Fibroblast of the aortic adventitia (primary cell): ENCODE measurements at places on chromosomes 5 and 9.

DNA sequence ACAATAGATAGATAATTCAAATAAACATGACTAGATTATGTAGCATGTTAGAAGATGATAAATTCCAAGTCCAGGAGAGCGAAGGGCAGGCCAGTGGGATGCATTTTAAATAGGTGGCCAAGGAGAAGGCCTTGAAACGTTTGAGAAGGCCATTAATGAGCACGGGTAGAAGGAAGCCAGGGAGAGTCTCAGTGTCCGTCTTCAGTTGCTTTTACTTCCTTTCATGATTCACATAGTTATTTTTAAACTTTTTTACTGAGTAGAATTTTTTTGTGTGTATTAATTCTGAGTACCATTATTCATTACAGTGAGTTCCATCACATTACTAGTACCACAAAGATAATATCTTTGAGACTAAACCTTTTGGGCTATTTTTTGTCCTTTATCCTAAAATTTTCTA lies 259.2 kb downstream of the ARRDC3 start:
- DNase-seq, result peak; percentile 27

DNA sequence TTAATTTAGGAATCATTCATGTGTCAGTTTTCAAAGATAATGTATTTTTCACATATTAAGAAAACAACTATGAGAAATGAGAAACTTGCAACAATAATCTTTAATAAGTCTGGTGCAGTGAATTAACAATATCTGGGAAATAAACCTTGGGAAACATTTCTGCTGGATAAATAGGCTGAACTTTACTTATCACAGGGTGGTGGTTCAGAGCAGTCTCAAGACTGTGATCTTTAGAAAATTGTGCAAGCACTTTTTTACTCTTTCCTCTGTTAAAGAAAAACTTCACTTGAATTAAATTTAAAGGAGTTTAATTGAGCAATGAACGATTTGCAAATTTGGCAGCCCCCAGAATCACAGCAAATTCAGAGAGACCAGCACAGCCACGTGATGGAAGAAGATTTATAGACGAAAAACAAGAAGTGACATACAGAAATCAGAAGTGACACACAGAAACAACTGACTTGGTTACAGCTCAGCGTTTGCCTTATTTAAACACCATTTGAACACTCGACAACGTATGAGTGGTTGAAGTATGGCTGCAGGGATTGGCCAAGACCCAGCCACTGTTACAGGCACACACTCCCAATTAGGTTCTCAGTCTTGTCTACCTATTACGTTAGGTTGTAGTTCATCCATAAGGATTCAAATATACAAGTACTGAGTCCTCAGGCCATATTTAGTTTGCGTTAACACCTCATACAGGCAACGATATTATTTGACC lies 631.9 kb downstream of the SLCO4C1 start:
- no peak for DNase-seq

GRCh38 chr5:44388321-44389089 lies 715 bp downstream of the FGF10 start:
- peak; percentile 3 for DNase-seq

DNA sequence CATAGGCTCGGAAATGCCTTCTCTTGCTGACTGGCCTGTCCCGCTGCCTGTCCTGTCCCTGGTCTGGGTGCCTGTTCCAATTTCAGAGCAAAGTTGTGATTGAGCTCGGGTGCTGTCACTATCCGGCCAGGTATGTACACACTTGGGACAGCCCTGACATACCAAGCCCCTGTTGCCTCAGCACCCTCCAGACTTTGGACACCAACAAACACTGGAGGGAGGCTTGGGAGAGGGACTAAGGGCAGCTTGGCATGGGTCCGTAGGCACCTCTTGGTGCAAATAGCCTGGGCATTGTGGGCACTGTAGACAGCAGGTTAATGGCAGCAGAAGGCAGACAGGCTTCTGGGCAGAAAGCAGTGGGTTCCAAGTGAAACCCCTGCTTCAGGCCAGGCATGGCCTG lies 86.3 kb upstream of the SEMA6A start:
- no peak for DNase-seq

DNA sequence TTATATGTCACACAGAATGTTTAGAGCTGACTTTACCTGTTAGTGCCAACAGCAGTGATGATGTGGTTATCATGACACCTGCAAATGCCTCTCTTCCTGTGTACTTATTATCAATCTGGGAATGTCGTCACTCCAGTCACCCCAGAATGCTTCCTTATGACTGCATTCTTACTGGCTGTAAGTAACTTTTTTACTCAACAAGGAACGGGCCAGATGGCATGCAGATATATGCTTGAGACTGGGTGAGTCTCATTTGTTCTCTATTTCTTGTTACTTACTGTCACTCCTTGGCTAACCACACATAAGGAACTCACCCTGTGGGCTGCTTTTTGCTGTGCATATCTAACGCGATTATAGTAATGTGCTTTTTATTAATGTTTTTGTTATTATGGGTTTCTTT lies 385.5 kb upstream of the MEF2C start:
- DNase-seq, result no peak

DNA sequence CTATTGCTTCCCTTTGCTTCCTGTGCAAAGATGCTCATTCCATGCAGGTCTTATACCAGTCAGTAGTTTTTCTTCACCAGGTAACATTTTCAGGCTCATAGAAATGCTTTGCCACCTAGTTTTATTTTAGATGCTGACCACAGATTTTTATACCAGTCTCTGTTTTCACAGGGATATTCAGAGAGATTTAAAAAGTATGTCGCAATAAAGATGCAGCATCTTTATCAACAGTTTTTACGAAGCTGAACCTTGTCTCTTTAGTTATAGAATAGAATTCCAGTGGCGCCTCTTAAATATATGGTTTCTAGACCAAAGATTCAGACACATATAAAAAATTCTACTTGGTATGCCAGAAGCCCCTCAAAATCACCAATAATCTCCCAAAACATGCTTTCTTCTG lies 155.7 kb upstream of the PCSK5 start:
- DNase-seq, result no peak

GRCh38 chr9:129509533-129509928 lies 111.4 kb downstream of the C9orf50 start:
- peak; percentile 89 for DNase-seq

DNA sequence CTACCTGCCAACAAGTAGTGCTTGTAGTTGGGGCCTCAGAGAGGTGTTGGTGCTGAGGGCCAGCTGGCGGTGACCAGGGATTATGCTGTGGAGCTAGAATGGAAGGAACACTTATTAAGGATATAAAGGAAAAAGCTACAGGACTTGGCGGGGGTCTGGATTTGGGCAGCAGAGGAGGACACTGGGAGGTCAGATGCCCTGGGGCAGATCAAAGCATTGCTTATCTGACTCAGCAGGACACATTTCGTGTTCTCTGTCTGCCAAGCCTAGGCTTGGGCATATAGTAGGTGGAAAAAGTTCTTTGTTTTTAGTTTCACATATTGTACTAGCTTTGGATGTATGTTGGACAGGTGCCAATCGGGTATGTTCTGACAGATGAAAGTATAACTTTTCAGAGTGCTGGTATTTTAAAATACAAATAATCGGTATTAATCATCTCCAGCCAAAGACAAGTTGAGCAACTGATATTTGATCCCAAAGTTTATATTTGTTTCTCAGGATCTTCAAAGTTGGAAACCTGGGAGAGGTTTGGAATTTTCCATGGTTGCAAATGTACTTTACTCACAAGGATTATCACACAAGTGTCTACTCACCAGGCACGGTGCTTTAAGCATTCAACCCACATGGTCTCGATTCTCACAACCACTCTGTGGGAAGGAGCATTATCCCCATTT lies 69.4 kb downstream of the IQGAP2 start:
- no peak for DNase-seq

GRCh38 chr5:163706053-163706771 lies 200.8 kb downstream of the MAT2B start:
- DNase-seq, result peak; percentile 71

GRCh38 chr5:104146652-104147051 lies 584.1 kb upstream of the NUDT12 start:
- no peak for DNase-seq

DNA sequence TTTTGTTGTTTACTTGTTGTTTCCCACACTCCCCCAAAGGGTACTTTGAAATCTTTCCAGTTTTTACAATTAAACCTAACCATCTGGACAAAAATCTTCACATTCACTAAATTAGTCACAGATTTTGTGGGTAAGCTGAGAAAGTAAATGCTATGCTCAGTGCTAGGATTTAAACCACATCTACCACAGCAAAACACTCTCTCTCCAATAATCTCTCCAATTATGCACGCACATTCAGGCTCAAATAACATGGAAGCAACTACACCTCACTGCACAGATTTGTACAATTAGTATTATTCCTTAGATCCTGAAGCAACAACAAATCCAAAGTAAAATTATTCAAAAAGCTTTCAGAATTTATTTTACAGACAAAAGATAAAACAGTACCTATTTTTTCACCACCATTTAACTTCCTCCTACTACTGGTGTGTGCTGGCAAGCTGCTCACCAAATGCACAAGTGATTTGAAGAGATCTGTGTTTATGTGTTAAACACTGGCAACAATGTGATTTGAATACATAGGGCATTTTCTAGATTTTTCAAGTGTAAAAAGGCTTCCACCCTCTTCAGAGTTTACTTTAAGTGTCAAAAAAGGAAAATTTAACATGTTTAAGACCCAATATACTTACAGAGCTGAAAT lies 16.6 kb downstream of the ZNF608 start:
- DNase-seq, result no peak

- peak; percentile 70 for DNase-seq
These were observed 232.4 kb downstream of the ESM1 start for GRCh38 chr5:54753034-54753433.

DNA sequence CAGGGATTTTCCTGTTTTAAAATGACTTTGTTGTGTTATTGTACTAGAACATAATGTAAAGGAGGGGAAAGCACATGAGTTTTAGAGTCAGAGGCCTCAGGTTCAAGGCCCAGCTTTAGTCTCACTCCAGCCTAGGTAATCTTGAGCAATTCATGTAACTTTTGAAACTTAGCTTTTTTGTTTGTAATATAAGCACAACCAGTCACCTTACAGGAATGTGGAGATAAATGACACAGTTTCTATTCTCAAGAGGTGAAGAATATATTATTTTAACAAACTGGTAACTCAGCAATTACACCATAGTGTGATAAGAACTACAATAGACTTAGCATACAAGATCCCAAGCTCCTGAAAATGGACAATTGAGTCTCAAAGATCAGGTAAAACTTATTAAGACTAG lies 51.2 kb downstream of the ADAMTS19 start:
- no peak for DNase-seq

DNA sequence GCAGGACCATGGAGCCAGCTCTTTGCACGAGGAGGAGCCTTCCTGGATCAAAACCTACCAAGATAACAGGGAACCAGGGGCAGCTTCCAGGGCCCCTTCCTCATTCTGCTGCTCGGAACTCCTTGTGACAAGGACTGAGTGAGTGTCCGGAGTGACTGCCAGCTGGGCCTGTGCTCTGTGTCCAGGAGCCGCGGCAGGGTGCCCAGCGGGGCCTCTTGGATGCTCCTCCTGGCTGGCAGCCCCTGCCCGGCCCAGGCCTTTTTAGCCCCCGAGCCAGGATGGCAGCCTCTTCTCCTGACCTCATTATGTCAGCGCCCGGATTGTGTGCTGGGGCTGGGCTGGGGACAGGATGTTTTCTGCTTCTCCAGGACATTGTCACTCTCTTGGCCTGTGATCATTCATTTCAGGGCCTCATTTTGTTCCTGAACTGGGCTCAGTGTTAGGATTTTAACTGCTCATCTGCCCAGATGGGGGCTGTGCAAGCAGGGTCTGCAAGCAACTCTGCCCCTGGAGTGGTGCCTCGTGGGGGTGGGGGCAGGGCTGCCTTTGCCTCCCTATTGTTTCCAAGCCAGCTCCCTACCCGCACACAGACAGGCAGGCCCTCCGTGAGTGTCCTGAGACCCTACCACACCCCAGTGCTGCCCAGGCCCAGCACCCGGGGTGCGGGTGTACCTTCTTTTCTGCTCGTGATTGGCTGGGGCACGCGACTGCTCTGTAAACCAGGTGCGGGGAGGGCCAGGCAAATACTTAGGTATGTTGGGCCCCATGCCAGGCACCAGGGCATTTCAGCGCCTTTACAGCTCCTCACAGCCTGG lies 161.6 kb downstream of the COL23A1 start:
- no peak for DNase-seq

GRCh38 chr5:142390334-142390733 lies 65.5 kb upstream of the SPRY4 start:
- peak; percentile 17 for DNase-seq

GRCh38 chr9:72674961-72675360 lies 153.6 kb downstream of the TMC1 start:
- peak; percentile 13 for DNase-seq

- DNase-seq, result no peak
These were observed 68.6 kb upstream of the IL17B start for GRCh38 chr5:149447373-149448367.

GRCh38 chr5:154352960-154353548 lies 92.7 kb upstream of the SAP30L start:
- DNase-seq, result no peak

GRCh38 chr5:143896966-143897365 lies 85.0 kb downstream of the HMHB1 start:
- peak; percentile 62 for DNase-seq

DNA sequence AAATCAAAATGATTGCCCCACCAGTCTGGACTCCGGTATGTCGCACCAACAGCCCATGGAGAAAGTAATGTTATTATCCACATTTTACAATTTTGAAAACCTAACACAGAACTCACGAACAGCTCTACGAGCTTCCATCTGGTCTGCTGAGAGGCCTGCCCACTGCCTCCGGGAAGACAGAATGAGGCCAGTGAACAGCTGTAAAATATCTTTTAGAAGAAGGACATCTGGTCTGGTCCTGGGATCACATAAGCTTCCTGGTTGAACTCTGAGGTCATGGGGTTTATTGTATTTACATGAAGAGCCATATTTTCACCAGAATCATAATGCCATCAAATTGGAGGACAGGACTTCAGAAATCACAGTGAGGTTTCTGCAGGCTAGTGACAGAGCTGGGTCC lies 89.0 kb downstream of the FRMD3 start:
- peak; percentile 10 for DNase-seq

- DNase-seq, result peak; percentile 91
These were observed 33.5 kb upstream of the APC start for GRCh38 chr5:112703866-112704820.

GRCh38 chr9:93237540-93237939 lies 53.6 kb downstream of the WNK2 start:
- no peak for DNase-seq

GRCh38 chr9:75001719-75002421 lies 26.2 kb downstream of the CARNMT1 start:
- peak; percentile 95 for DNase-seq

GRCh38 chr9:114787781-114788498 lies 17.9 kb downstream of the TNFSF15 start:
- no peak for DNase-seq

- DNase-seq, result peak; percentile 62
These were observed 84.4 kb downstream of the CDH18 start for GRCh38 chr5:19903611-19904010.

DNA sequence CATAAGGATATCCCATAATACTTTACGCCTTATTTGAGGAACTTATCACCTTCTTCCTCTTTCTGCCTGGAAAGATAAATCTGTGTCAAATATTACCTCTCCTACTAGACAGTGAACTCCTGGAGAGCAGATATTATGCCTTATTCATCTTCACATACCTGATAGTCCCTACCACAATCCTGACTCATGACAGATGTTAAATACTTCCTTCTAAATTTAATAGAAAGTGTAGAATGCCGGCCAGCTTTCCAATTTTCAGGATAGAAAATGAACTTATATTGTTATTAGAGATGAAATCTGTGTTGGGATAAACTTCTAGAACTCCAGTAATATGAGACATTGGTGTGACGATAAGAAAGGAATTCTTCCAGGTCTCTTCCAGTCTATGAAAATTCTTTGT lies 89.0 kb downstream of the GCNT4 start:
- DNase-seq, result peak; percentile 24

- peak; percentile 27 for DNase-seq
These were observed 62.7 kb downstream of the PCSK5 start for GRCh38 chr9:75953218-75953617.

GRCh38 chr9:28272127-28272526 lies 698.8 kb upstream of the C9orf72 start:
- DNase-seq, result no peak
